T-helper 22 cell (primary cell): ENCODE measurements at places on chromosomes 6 and 20.

DNA sequence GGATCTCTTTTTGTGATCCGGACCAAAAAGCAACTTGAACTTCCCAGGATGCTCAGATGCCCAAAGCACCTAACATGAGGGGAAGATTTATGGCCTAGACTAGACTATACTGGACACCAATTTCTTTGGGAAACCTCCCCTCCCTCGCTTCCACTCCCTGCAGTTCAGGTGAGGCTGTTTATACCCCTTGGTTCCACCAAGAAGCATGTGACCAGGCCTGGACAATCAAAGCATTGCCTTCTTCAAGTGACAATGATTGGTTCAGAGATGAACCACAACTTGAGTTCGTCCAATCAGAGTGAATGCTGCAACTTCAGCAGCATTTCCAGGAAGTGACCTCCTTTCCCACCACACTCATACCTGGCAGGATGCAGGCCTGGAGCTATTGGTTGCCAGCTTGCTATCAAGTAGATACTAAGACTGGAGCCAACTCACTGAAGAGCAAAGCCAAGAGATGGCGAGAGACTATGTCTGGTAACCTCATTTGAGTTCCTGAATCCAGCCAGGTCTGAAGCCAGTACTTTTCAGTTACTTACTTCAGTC lies 45.6 kb upstream of the SLC9A8 start:
- DNase-seq: no peak

DNA sequence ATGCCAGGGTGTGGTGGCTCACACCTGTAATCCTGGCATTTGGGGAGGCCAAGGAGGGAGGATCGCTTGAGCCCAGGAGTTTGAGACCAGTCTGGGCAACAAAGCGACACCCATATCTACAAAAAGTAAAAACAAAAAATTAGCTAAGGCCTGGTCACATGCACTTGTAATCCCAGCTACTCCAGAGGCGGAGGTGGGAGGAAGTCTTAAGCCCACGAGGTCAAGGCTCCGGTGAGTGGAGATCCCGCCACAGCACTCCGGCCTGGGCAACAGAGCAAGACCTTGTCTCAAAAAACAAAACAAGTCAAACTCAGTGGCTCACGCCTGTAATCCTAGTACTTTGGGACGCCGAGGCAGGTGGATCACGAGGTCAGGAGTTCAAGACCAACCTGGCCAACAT lies 35.6 kb downstream of the SRSF3 start:
- DNase-seq: no peak

DNA sequence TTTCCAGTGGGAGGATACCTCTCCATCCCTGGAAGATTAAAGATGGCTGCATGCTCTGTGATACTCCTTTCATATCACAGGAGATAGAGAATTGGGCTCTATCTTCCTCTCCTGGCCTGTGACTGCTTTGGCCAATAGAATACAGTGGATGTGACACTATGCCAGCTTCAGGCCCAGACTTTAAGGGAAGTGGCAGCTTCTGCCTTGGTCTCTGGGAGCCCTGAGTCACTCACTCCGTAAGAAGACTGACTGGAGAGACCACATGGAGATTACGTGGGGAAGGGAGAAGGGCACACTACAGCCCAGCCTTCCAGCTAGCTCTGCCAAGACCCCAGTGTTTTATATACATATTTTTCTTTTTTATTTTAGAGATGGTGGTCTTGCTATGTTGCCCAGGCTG lies 10.4 kb upstream of the MMP9 start:
- no peak for DNase-seq

GRCh38 chr6:150841697-150842096 lies 23.8 kb upstream of the MTHFD1L start:
- DNase-seq: no peak

DNA sequence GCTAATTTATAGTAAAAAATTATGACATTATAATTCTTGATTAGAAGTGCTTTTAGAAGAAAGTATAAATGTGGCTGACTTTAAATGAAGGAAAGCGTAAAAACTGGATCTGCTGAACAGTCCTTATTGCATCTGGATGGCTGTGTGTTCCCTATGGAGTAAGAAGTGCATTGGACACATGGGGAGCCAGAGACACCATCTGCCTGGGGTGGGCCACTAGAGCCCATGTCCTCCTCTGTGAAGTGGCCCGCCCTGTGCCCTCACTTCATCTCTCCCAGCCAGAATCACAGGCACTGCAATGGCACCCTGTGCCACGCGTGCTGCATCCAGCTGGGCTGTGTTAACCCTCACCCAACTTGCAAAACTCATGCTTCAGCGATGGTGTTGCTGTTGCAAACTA lies 13.2 kb upstream of the SFT2D1 start:
- no peak for DNase-seq

- DNase-seq: no peak
Measured at GRCh38 chr20:50194831-50195523, 4.3 kb downstream of the CEBPB start.

DNA sequence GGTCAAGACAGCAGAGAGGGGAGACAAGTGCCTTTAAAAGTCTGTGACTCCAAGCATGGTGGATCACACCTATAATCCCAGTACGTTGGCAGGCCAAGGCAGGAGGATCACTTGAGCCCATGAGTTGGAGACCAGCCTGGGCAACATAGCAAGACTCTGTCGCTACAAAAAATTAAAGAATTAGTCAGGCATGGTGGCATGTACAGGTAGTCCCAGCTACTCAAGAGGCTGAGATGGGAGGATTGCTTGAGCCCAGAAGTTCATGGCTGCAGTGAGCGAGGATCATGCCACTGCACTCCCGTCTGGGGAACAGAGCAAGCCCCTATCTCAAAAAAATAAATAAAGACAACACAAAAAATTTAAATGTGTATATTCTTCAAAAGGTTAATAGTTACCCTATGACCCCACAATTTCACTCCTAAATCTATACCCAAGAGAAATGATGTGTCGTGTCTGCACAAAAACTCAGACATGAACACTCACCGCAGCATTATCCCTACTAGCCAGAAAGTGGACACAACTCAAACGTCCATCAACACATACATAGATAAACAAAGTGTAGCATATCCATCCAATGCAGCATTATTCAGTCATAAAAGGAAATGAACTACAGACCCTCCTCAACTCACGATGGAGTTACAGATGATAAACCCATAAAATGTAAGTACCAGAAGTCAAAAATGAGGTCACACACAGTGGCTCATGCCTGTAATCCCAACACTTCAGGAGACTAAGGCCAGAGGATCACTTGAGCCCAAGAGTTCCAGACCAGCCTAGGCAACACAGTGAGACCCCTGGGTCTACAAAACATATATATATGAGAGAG lies 23.9 kb downstream of the ZMYND8 start:
- DNase-seq: no peak

DNA sequence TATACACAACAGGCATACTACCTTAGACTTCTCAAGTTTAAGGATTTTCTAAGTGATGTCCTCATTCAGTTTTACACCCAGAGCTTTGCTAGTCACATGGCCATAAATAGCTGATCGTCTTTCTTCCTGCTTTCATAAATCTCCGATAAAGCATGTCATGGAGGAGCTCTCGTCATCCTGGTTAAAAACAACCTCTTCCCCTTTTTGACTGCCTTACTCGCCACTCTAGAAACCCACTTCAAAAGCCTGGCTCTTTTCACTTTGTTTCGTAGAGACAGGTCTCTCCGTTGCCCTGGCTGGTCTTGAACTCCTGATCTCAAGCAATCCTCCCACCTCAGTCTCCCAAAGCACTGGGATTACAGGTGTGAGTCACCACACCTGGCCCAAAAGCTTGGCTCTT lies 67.0 kb upstream of the SMIM29 start:
- DNase-seq: no peak

GRCh38 chr6:154602296-154602695 lies 91.8 kb upstream of the CNKSR3 start:
- no peak for DNase-seq

GRCh38 chr6:119677384-119677783 lies 327.8 kb upstream of the MAN1A1 start:
- DNase-seq: no peak

- no peak for DNase-seq
Measured at GRCh38 chr6:30841644-30842504, 42.4 kb upstream of the DDR1 start.

GRCh38 chr6:137081997-137082396 lies 37.2 kb upstream of the IL20RA start:
- no peak for DNase-seq
